Fibroblast of skin of right biceps (primary cell): ENCODE measurements at places on chromosomes 5 and 9.
A peak's percentile ranks its signal among the peaks of the same experiment; 100 is the strongest.

- DNase-seq, result no peak
Measured at GRCh38 chr5:129821477-129822131, 73.7 kb downstream of the MINAR2 start.

- no peak for DNase-seq
Measured at GRCh38 chr5:777756-778161, 6.8 kb downstream of the ZDHHC11B start.

DNA sequence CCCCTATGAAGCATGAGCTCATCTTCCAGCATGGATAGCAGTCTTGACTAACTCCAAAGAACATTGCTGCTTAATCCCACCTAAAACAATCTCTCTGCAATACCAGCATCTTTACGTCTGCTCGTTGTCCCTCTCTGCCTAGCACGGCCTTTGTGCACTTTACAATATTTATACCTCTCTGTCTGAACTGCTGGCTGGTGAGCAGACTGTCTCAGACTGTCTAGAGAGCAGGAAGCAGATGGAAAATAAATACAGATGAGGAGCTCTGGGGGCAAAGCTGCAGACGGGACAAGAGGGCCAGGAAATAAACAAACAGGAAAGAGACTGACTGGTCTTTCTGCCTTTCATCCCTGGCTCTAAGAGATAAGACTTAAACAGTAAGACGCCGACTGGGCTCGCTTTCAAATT, 224.8 kb downstream of the ENC1 start:
- DNase-seq, result no peak

DNA sequence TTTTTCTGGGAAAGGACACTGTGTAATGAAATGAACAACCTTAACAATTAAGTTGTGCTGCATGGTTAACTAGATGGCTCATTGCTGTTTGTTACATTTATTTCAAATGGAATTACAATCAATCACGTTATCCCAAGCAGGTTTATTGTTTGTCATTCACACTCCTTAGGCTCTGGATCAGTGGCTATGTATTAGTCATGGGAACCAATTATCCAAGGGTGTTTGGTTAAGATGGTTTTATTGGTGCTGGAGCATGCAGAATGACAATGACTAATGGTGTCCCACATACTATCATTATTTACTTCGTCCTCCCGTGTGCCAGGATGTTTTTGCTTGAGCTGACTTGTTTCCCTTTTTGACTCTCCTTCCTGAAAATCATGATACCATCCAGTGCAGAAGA, 10.6 kb upstream of the TRPC7 start:
- DNase-seq, result no peak

DNA sequence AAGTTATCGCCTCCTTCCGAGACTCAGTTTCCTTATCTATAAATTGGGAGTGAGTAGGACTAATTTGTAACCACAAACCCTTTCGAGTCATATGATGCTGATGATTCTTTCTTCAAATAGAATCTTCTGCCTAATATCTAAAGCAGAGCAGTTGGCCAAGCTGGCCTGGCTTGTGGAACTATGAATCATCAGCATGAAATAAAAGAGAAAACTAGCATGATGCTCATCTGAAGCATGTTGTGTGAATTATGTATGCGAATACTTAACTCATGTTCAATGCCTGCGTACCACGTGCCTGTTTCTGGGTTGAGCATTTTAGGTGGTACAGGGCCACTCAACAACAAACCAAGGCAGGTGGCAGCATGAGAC, 15.0 kb upstream of the ORM1 start:
- DNase-seq, result peak; percentile 41

GRCh38 chr9:113176803-113177202, 26.0 kb downstream of the SLC31A2 start:
- DNase-seq, result no peak

GRCh38 chr5:2459251-2459650, 292.2 kb downstream of the IRX2 start:
- peak; percentile 48 for DNase-seq

- peak; percentile 96 for DNase-seq
Measured at GRCh38 chr5:112684737-112685136, 52.9 kb upstream of the APC start.

- no peak for DNase-seq
Measured at GRCh38 chr5:14440223-14440581, 141.4 kb upstream of the OTULINL start.

GRCh38 chr9:30622561-30622960, 1761.9 kb upstream of the ACO1 start:
- DNase-seq, result no peak

- DNase-seq, result no peak
Measured at GRCh38 chr5:178234121-178234749, 1.6 kb upstream of the PHYKPL start.

GRCh38 chr5:56759521-56760216, 55.7 kb upstream of the MAP3K1 start:
- DNase-seq, result no peak

- no peak for DNase-seq
Measured at GRCh38 chr5:112978836-112979235, 2.2 kb downstream of the DCP2 start.

DNA sequence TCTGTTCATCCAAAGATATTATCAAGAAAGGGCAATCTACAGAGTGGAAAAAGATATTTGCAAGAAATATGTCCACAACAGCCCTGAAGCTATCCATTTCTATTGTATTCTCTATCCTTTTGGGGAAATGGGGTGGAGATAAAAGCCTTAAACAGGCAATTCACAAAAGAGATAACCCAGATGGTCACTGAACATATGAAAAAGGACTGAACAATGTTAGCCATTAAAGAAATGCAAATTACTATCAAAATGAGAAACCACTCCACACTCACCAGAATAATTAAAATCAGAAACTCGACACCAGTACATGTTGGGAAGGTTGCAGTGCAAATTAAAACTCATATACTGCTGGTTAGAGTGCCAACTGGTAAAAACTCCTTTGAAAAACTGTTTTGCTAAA, 955.2 kb upstream of the DMAC1 start:
- DNase-seq, result no peak

GRCh38 chr5:120152472-120152871, 311.6 kb upstream of the PRR16 start:
- peak; percentile 91 for DNase-seq

- DNase-seq, result peak; percentile 78
Measured at GRCh38 chr9:35928591-35929452, 19.5 kb downstream of the SPAAR start.

DNA sequence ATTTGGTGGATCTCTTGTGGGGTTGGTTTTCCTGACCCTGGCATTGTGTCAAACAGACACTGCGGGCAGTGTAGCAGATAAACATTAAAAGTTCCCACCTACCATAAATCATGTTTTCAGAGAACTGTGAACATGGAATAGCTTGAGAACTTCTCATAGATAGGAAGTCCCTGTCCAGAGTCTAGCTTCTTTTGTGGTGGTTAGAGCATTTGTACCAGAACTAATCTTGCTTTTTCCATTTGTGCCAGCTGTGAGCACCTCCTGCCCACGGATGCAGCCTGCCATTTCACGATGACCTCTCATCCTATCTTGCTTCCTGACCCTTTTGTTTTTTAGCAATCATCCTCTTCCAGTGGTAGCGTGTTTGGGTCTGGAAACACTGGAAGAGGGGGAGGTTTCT, 61.4 kb downstream of the FAM78A start:
- no peak for DNase-seq

DNA sequence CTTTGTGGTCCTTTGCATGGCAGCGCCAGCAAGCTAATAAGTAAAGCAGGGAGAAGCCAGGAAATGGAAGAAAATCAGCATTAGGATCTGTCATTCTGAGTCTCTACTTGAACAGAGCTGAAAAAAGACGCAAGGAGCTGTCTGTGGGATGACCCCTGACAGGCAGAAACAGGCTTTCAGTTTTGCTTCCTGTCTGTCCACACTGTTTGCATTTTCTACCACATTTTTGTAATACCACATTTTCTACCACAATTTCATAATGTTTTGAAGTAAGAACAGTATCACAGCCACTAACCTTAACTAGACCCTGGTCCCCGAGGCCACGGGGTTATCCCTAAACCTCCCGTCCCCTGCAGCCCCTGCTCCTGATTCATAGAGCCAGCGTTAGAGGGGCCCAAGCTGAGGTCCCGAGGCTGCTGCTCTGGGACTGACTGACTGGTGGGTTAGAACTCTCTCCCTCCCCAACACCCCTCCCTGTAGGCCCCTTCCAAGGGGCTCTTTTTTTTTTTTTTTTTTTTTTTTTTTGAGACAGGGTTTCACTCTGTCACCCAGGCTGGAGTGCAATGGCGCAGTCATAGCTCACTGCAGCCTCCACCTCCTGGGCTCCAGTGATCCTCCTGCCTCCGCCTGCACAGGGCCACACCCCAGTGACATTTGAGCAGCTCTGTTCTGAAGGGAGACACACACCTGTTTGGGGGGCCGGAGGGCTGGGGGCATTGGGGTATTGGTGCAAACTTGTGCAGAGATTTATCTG, 4.0 kb upstream of the CLIC3 start:
- DNase-seq, result peak; percentile 53

DNA sequence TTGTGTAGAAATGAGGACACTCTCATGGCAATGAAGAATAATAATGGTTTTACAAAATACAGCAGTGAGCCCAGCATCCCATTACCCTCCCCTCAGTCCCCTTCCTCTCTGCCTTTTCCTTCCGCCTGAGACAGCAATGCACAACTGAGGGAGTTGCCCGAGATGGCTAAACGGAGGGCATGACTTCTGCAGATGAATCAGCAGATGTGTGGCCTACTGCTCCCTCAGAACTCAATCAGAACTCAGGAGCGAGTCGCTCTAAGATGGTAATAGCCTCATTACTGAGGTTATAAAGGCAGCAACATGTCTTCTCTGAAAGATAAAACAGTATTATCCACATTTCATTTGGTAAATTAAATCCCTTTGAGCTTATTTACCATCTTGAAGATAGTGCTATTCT, 326.6 kb downstream of the ENC1 start:
- DNase-seq, result no peak

DNA sequence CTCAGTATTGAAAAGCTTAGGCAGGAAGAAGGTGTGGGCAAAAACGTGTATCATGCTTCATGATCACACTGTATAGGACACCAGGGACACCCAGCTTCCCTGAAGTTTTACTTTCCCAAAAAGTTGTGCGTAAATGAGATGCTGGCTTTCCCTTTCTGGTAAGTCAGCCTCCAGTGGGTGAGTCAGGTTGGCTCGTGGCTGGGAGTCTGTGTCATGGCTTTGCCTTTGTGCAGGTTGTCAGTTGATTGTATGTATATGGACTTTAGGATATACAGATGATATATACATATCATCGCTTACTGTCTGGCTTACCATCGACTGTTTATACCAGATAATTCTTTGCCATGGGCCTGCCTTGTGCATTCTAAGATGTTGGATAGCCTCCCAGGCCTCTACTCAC, 34.2 kb downstream of the ADRB2 start:
- DNase-seq, result peak; percentile 20

DNA sequence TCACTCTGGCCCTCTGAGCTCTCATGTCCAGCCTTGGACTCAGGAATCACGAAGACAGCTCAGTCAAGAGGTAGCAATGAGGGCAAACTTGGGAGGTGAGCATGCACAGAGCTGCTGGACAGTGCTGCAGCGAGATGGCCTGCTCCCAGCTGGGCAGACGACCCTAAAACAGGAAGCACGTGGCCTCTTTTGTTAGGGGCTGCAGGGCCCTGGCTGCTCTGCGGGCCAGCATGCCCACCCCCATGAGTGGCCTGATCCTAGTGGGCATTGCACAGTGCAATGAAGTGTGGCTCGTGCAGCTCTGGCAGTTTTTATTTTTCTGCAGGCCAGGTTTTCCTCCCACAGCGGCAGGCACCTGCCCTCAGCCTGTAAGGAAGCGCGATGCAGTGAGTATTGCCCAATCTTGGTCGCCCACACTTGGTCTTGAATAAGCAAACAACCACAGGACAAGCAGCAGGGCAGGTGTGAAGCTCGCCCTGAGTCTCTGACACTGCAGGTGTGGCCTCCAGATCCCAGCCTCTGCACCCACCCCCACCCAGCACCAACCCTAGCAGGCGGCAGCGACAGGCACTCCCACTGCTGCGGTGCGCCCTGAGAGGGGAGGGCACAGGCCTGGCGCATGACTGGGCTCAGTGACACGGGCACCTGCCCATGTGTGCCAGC, 60.8 kb downstream of the SEMA4D start:
- DNase-seq, result no peak

GRCh38 chr5:169904508-169904907, 75.8 kb downstream of the INSYN2B start:
- DNase-seq, result peak; percentile 57

GRCh38 chr5:162496100-162496808, 428.7 kb downstream of the GABRG2 start:
- DNase-seq, result peak; percentile 53

GRCh38 chr9:95213117-95213516, 104.4 kb downstream of the FANCC start:
- DNase-seq, result no peak

GRCh38 chr9:16385590-16385989, 484.9 kb downstream of the BNC2 start:
- DNase-seq, result peak; percentile 86

- DNase-seq, result no peak
Measured at GRCh38 chr5:112636751-112637150, 100.9 kb upstream of the APC start.

DNA sequence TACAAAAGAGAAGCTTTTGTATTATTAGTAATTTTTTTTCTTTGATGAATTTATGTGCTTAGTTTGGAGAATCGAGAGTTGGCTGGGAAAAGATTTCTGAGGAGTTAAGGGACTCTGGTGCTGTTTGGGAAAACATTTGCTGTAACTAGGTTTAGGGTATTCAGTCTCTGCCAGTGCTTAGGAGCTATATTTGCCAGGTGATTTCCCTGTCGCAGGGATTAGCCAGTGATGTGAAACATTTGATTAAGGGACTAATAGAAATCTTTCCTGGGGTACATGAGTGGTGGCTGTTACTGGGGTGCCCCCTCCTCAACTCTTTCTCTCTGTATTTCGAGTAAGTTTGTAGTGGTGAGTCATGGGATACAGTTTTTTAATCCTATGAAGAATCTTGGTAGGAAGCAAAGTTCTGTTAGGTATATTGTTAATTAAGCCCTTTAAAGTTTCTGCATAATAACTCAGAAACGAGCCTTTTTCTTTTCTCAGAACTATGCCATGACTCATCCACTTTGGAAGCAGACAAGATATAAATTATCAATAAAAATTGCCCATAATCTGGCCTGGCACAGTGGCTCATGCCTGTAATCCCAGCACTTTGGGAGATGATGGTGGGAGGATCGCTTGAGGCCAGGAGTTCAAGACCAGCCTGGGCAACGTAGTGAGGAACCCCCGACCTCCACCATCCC, 18.6 kb downstream of the RGMB start:
- DNase-seq, result no peak
